LNCaP clone FGC (cell line): ENCODE measurements at places on chromosomes 5 and 9.
A peak's percentile ranks its signal among the peaks of the same experiment; 100 is the strongest.

DNA sequence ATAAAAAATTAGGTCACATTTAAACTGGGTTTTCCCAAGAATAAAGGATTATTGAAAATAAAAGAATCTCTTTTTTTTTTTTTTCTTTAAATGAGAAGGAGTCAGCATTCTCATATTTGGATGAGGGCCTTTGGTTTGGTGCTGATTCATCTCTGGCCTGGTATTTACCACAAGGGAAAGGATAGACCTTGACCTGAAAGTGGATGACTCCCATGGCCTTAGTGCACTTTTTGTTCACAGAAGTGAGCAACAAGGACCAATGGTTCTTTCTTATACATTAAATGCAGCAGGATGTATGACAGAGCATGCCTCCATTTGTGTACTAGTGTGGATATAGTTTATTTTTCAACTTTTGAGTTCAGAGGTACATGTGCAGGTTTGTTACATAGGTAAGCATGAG, 6.9 kb downstream of the YTHDC2 start:
- no peak for DNase-seq

- DNase-seq: no peak
Observed at GRCh38 chr5:68953875-68954617, 139.8 kb upstream of the SLC30A5 start.

GRCh38 chr9:108852079-108852478, 3.7 kb downstream of the ACTL7B start:
- no peak for DNase-seq

DNA sequence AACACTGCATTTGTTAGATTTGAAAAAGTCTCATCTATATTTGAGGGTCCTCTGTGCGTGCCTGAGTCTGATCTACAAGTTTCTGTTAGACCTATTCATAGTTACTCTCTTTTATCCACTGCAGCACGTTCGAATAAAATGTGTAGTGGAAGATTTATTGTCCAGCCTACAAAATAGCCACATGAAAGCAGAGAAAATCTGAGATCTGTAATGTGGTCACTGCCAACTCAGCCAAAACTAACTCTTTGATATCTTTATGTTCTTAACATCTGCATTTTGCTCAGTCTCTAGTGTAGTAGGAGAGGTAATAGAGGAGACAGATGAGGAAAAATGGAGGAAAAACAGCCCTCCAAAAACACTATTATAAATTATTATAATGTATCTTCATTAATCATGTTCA, 354.0 kb downstream of the NPR3 start:
- DNase-seq: no peak

DNA sequence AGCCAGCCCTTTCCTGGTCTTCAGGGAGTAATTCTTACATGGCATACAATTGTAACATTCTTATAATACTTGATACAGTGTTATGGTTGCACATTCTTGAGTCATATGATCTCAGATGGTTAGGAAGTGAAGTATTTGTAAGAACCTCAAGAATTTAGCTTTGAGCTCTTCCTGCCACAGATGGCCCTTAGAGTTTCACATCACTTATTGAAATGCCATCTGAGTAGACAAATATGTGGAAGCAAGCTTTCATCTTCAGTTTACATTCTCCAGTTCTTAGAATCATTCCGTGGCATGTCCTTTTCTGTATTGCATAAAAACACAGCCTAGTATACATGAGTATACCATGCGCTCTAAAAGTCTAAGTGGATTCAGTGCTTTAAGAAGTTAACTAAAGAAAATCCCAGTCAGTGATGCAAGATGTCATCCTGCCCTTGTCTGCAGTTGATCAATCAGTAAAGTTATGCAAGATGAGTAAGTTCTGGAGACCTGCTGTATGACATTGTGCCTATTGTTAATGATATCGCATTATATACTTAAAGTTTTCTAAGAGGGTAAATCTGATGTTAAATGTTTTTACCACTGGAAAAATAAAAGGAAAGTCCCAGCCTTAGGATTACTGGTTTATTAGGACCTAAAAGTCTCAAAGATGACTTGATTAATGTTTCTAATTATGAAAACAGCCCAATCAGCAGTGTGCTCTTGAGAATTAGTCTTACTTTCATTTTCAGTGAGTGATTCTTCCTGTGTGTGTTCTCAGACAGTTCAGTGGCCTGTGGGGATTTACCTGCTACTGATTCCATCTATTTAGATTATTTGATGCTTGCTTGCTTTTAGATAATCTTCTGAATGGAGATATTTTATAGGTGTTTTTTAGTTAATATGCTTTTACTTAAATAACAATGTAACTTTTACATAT, 29.4 kb downstream of the RHOBTB3 start:
- DNase-seq: no peak

GRCh38 chr5:135655468-135655815, 76.7 kb upstream of the CXCL14 start:
- no peak for DNase-seq

- DNase-seq: no peak
Observed at GRCh38 chr9:136700959-136701667, 11.3 kb upstream of the DIPK1B start.

DNA sequence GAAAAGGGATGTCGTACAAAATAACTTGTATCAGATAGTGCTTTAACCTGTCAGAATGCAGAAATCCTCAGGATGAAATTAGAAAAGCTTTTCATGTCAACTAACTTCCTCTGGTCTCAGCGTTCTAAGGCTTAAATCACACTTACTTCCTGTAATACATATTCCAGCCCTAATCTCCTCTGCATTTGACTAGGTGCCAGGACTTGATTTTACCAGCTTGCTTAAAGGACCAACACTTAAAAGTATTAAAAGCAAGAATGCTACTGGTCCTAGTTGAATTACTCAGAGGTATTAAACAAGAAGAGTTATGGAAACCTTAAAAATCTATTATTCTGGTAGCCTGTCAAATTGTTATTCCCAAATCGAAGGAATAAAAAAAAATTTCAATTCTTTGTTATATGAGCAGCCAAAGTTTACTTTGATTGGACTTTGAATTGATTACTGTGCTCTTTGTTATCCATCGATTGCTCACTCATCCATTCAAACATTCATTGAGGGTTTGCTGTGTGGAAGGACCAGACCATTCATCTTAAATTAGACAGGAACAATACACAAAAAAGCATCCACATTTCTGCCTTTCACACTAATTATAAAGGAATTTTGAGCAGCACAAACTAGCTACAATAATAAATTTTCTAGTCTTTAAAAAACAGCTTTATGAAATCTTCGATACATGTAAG, 108.7 kb downstream of the MUSK start:
- no peak for DNase-seq

DNA sequence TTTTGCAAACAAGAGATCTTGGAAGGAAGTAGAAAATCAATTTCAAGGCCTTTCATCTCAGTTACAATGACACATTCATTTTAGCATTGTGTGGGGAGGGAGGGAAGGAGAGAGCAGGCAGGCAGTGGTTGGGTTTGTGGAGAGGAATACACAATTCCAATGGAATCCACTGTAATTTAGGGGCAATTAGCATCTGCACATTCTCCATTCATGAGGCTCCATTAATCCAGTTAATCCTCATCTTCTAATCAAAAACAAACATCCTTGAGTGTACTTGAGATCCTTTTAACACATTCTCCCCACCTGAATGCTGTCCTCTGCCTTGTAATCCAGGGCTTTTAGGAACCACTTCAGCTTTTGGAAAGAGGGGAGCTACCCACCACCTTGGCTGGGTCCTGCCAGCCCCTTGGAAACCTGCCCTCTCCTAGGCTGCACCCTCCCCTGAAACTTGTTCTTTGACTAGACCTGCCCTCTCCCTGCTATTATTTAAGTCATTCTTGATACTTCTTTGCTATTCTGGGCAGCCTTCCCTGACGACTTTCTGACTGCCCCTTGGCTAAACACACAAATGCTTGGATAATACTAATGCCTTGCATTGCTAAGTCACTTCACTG, 271.2 kb downstream of the SLIT3 start:
- DNase-seq: no peak

DNA sequence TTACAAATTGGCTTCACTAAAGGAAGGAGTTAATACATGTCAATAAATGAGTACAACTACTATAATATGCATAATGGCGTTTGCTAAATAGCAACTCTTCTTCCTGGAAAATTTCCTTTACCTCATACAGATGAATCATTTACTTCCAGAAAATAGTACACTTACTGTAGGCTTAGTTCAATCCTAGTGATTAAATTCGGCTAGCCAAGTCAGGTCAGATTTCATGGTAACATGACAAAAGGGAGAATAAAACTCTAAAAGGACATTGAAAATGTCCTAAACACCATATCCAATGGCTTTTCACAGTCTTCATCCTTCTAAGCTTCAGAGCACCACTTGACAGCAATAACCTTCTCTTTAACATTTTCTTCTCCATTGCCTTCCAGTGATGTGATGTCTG, 42.1 kb upstream of the ZFAND5 start:
- DNase-seq: no peak

DNA sequence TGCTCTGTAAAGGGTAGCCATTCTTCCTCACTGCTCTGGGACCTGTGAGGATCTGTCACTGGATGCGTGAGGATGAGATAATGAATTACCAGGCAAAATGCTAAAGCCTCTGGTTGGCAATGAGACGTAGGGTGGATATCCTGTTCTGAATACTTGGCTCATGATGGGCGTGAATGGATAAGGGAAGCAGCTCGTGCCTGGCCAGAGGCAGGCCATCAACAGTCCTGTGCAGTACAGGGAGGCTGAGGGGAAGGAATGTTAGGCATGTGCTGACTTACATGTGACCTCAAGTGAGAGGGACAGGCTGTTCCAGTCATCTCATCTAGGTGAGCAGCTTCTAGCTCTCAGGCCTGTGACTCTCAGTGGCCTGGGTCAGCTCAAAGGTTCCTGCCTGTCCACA, 172.8 kb downstream of the CARTPT start:
- no peak for DNase-seq

- DNase-seq: no peak
Observed at GRCh38 chr5:83530193-83530592, 58.6 kb downstream of the VCAN start.

GRCh38 chr5:65255294-65255693, 226.4 kb downstream of the ADAMTS6 start:
- no peak for DNase-seq

DNA sequence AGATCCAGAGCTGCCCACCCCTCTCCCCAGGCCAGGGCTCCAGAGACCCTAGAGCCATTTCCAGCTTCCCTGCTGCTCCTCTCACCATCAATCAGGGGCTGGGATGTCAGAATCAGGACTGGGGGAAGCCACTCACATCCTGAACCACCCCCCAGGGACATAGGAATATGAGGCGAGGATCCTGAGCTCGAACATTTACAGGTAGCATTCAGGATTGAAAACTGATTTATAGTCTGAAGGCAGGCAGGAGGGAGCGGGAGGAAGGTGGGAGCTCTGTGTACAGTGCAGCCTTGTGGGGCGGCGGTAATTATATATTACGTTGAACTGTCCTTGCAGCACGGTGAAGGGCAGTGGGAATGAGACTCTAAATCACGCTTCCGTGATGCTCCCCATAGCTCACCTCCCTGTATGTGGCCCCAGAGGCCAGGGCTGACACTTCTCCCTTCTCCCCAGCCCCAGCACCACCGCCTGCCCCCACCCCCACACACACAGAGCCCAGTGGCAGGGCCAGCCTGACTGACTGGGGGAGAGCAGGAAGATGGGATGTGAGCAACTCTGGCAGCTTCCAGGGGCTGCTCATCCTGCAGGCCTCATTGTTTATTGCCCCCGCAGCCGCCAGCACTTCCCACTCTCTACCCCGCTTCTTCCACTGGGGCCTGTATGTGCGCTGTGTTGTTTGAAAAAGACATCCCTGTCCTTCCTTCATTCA, 76.0 kb upstream of the HSPA9 start:
- no peak for DNase-seq

DNA sequence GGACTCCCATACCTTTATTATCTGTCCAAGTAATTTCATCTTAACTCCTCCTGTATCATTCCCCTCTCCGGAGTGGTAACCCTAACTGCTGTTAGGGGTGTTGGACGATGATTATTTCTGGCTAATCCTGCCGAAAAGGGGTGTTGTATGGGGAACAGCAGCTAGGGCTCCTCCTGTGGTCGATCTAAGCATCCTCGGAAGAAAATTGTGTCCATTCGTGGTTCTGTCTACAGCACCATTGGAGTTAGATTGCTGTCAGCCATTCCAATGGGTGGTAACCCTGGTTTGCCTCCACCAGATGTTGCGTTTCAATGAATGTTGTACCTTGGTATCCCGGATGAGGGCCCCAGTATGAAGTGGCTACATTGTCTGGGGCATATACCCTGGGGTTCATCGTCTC, 35.6 kb upstream of the LMNB1 start:
- DNase-seq: no peak

DNA sequence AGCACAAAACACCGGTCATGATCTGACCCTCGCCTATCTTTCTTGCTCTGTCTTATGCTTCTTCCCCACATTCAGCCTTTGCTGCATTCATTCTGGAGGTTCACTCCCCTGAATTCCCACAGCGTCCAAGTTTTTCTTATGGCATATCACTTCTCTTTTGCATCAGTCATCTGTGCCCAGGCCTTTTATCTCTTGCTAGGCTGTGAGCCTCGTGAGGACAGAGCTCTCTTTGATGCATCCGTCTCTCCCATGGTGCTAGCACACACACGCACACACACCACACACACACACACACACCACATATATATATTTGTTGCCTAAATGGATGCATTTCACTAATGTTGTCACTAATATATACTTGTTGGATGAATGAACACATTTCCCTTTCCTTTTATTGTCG, 45.8 kb upstream of the ATG10 start:
- DNase-seq: no peak

DNA sequence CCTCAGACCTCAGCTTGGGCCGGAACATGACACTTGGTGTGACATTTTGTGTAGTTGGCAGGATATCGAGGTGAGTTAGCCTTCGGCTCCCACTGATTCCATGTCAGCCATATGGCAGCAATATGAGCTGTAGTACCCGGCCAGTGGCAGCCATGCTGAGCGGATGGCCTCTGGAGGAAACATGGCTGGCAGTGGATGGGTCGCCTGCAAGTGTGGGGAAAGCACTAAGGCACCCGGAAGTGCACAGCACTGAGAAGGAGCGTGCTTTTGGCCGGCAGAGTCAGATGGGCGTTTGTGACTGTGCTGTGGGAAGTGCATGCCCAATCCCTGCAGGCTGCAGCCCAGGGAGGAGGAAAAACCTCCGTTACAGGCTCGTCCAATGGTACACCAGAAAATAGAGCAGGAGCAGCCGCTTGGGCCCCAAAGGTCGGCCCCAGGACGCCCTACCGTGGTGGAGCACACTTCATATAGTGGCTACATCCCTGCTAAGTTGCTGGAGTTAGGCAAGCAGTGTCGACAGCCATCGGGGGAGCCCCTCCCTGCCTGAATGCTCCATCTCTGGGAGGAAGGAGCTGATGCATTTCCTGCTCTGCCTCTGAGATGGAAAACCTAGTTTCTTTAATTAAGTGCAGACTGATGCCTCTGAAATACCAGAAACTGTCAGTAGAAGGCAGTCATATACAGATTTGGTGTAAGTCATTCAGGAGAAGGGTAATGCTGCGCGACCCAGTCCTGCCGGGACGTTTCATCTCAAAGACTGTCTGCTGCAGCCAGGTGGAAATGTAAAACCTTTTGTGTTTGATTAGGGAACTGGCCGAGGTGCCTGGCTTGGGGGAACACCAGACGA, 2185.8 kb upstream of the ACO1 start:
- DNase-seq: peak; percentile 0

DNA sequence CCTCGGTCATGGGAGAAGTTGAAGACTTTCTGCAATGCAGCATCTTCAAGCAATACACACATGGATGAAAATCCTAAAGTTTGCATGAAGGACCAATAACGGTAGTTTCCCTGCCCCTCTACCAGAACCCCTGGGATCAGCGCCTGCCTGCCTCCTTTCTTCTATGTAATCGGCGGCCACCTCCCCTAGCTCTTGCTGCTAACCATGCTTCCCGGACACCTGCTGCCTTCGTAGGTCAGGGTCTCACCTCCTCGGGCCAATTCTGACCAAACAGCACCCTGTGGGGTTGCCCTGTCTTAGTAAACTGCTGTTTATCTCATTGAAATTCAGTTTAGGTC, 388 bp upstream of the MED10 start:
- no peak for DNase-seq
